ENCODE measurements at places on chromosomes 2 and 18.

- no peak for DNase-seq
Measured at GRCh38 chr2:68256093-68256450, 3.7 kb upstream of the PPP3R1 start.

DNA sequence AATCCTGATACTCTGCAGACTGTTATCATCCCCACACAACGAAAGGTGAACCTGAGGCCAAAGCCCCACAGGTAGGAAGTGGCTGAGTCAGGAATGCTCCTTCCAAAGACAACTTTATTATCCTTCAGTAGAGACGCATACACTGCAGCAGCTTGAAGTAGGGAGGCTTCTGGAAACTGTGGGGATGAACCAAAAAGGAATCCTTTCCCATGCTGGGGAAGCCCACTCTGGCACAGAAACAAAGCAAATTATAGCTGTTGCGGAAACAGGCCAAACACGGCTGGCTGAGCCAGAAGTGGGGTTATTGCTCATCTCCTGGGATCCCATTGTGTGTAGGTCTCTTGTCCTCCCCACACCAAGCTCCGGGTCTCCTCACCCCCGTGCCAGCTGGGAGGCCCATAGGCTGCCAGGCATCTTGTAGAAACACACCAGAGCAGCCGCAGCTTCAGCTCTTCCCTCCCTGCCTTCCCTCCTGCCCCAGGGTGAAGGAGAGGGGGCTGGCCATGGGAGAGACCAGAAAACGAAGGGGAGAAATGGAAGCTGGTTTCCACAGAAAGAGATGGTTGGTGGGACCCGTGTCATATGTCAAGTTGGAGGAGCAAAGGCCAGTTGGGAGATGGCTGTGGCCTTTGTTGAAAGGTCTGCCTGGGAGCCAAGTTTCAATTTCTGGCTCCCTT lies 176.9 kb upstream of the NABP1 start:
- no peak for DNase-seq

GRCh38 chr2:160613466-160614153 lies 120.0 kb upstream of the RBMS1 start:
- DNase-seq: no peak

GRCh38 chr2:37189452-37190153 lies 1.1 kb upstream of the SULT6B1 start:
- no peak for DNase-seq

DNA sequence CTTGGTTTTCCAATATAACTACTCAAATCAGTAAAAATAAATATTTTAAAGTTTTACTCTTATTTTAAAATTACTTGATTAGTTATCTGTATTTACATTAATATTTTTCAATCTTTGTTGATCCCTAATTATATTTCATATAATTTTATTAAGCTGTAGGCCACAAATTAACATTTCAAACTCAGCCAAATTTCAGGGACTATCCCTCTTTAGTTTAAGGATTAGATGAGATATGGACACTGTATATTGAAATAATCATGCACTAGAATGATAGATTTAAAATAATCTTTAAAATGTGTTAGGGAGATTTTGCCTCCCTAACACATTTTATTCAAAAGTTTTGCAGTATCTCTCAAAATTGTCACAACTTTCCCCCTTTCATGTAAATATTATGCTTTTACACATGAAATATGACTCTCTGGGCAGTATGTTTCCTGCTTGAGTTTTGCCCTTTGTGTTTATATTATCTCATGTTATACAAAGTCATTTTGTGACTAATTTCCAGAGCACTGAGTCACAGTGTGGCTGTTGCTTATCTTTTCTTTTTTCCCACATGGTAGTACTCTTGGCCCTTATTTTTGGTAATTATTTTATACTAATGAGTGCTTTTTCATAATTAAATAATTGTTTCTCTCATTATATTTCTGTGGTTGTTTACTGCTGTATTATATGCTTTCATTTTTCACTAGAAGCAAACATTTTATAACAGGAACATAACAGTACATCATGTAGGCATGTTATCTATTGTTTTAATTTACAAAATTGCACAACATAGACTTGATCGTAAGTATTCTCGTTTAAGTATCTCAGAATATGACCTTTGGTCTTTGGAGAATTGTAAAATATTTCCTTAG lies 1.2 kb downstream of the TFPI start:
- DNase-seq: no peak

DNA sequence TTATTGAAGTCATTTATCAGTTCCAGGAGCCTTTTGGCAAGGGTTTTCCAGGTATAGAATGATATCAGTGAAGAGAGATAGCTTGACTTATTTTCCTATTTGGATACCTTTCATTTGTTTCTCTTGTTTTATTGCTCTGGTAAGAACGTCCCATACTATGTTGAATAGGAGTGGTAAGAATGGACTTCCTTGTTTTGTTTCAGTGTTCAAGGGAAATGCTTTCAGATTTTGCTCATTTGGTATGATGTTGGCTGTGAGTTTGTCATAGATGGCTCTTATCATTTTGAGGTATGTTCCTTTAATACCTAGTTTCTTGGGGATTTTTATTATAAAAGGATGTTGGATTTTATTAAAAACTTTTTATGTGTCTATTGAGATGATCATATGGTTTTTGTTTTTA lies 87.1 kb upstream of the EPAS1 start:
- DNase-seq: no peak

DNA sequence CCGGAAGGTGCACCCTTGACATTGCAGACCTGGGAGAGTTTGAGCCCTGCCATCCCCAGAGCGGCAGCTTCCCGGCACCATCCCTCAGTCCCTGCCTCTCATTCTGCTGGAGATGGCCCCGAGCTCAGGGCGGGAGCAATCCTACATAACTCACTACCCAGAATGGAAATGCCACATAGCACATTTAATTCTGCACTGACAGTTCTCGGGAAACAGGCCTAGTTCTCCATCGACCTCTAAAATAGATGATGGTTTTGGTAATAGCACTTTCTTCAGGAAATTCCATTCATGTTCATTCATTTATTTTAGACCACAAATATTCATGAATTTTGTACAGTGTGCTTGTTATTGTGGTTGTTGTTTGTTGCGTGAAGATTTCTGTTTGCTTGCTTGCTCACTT lies 92.9 kb upstream of the SLC14A2 start:
- no peak for DNase-seq

DNA sequence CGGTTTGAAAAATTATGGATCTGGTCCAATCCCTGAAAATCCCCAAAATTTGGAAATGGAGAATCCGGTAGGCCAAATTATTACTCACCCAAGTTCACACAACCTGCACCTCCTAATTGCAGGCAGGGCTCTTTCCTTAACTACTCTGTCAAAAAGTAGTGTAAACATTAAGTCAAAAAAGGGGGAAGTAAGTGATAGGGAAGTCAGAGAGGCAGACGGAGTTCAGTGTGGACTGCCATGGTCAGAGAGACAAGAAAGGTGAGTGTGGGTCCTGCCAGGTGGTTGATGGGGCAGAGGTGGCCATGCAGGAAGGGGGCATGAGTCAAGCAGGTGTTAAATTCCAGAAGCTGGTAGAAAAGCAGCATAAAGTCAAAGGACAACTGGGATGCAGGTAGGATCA lies 104.7 kb upstream of the STPG4 start:
- DNase-seq: no peak

- no peak for DNase-seq
Measured at GRCh38 chr18:79487183-79487800, 91.6 kb downstream of the NFATC1 start.

DNA sequence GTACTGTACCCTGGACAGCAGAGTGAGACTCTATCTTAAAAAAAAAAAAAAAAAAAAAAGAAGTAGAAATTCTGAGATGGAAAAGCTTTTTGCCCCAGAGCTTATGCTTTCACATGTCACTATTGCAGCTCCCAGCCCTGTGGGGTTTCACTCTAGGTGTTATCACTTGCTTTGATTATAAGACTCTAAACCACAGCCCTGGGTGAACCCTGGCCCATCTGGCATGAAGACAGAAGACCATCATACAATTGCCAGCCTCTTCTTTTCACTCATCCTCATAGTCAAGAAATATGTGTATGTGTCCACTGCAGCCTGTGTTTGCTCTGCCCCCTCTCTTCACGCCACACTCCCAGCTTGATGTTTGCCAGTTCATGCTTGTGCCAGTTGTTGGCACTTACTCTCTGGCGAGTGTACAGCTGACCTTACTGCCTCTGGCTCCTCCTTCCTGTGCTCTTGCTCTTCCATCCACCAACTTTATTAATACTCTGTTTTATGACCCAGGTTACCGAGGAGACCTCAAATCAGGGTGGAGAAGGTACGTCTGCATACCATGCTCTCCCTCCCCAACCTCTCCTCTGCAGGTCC lies 136.7 kb upstream of the NCK2 start:
- no peak for DNase-seq

DNA sequence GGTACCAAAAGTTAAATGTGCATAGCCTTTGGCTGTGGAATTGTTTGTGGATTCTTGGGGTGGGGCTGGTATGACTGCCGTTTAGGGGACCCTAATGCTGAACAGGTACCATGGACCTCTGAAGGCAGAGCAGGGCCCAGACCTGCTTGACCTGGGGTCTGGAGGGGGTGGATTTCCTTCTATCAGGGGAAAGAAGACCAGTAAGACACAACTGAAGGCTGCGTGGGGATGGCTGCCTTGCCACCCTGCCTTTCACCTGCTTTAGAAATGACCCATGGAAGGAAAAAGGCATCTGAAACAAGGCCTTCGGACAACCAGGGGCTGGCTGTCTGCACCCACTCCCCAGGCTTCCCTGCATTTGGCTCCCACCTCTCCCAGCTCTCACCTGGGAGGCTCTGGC lies 17.7 kb upstream of the RESP18 start:
- DNase-seq: no peak

DNA sequence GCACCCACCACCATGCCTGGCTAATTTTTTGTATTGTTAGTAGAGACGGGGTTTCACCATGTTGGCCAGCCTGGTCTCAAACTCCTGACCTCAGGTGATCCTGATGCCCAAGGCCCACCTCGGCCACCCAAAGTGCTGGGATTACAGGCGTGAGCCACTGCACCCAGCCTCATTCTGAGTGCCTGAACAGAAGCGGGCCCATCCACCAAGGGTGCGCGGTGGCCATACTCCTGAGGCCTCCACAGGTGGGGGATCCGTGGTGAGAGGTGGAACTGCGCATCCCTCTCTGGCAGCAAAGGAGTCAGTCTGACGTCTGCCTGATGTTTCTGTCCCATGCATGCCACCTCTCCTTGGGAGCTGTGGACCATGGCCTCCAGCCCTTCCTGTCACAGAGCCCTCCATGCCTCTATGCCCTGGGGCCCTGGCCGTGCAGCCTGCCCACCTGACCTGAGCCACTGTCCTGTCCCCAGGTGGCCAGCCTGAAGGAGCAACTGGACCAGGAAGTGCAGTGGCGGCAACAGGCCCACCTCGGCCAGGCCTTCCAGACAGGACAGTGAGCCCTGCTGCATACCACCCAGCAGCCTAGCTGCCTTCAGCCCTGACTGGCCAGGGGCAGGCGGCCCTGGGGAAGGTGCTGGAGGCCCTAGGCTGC lies 7.6 kb upstream of the SNED1 start:
- DNase-seq: no peak

DNA sequence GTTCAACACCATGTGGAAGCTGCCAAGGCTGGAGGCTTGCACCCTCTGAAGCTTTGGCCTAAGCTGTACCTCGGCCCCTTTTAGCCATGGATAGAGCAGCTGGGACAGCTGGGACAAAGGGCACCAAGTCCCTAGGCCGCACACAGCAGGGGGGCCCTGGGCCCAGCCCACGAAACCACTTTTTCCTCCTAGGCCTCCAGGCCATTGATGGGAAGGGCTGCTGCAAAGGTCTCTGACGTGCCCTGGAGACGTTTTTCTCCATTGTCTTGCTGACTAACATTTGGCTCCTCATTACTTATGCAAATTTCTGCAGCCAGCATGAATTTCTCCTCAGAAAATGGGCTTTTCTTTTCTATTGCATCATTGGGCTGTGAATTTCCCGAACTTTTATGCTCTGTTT lies 13.7 kb downstream of the RAPGEF4 start:
- DNase-seq: no peak

DNA sequence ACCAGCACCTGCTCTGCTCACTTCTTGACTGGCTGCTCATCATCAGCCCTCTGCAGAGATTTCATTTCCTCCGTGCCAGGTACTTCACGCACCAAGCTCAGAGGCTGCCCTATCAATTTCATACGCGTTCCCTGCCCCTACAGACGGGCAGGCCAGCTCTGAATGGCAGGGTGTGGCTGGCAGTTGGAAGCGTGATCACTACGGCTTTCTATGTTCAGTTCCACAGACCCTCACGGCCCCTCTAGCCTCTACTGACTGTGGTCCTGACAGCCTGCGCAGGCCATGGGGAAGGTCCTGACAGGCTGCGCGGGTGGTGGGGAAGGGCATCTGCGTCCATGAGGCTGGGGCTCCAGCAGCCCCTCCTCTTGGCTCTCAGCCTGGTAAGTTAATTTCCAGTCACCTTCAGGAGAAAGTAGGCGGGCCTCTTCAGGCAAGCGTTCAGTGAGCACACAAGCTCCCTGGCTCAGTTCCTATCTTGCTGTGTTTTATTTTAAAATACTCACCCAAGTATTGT lies 154.8 kb downstream of the ZNF236 start:
- peak; percentile 10 for DNase-seq

DNA sequence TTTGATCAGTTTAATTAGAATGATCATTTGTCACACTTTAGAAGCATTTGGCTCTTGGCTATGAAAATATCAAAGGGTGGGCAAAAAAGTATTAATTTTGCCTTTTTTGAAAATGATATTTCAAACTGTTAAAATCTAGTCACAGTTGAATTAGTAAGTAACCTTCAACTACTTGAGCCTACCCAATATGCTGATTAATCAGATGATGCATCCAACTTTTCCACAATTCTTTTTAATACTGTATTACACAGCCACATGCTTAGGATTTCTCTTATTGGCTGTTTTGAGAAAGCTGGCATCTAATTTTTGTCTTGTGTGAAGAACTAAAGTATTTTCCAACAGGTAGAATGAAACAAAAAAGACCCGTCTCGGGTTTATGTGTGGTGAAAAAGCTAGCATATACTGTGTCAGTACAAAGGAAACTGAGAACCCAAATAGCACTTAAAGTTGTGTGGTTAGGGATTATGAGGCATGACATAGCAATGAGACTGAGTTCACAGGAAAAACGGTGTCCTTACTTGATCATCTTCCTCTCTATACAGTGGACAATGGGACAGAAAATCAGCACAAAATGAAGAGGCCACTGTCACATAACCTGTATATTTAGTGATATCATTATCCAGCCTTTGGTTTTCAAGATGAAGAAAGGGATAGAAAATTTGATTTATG lies 11.7 kb downstream of the OSBPL6 start:
- no peak for DNase-seq

- no peak for DNase-seq
Measured at GRCh38 chr2:220417503-220417902, 790.1 kb downstream of the SLC4A3 start.

- no peak for DNase-seq
Measured at GRCh38 chr2:217956586-217957457, 46.0 kb downstream of the TNS1 start.

All from memory B cell (primary cell).